ENCODE measurements at places on chromosomes 6 and 20.
A peak's percentile ranks its signal among the peaks of the same experiment; 100 is the strongest.

GRCh38 chr6:156794546-156795354, 17.6 kb downstream of the ARID1B start:
- DNase-seq, result peak; percentile 46

DNA sequence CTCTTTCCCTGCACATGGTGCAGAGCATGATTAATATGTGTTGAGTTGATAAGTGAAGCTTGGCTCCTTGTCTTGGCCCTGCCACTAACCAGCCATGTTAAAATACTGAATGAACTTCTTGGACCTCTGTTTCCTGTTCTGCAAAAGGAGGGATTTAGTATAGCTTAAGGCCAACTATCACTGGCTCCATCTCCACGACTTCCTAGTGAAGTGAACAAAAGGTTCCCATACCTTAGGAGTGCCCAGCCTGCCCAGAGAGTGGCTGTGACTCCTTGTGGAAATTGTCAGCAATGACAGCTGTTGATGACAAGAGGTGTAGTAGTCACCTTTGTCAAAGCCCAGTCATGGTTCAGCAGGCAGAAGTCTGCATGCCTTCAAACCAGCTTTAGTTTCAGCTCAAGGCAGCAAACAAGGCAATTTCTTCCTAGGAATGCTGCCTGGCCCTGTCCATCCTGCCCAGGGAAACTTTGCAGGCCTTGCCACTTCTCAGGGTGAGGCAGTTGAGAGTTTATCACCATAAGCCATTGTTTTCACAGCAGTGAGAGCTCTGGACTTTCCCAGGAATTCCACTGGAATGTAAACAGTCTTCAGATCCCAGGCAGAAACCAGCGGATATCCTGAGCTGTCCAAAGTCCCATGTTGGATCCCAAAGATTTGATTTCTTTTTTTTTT, 169.7 kb upstream of the TNFAIP3 start:
- no peak for DNase-seq

DNA sequence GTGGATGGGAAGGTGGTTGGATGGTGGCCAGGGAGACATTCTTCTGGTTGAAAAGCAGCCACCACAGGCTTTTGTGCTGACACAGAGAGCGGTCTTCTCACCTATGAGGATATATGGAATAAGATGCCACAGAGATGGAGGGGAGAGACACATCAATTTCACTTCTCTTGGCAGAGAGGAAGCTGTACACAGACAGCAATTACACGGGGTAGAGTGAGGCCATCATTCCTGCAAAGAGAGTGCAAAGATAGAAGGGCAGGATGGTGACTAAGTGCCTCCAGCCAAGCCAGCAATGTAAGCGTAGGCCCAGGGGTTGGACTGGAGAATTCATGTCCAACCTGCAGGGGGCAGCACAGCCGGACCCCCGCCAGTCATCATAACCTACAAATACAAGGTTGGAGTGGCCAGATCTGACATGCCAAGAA, 56.4 kb downstream of the NRN1 start:
- DNase-seq, result no peak

- no peak for DNase-seq
These were observed 50.7 kb downstream of the CLIC5 start for GRCh38 chr6:45965007-45965406.

DNA sequence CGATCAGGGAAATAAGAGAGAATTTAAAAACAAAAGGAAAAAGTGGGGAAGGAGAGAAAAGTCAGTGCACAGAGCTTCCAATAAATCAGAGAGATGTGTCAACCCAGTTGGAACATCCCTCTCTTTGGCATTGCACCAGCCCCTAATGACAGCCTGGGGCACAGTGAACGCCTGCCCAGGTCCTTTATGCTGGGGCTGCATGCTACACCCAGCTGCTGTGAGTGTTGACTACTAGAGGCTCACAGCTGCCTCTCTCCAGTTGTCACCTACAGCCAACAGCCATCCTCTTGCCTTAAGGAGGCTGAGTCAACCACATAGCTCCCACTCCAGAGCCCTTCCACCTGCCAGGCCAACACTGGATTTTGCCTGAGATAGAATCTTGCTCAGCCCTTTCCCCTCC, 19.0 kb downstream of the OR2H2 start:
- DNase-seq, result no peak

- no peak for DNase-seq
These were observed 97.4 kb downstream of the SASH1 start for GRCh38 chr6:148440016-148440415.

DNA sequence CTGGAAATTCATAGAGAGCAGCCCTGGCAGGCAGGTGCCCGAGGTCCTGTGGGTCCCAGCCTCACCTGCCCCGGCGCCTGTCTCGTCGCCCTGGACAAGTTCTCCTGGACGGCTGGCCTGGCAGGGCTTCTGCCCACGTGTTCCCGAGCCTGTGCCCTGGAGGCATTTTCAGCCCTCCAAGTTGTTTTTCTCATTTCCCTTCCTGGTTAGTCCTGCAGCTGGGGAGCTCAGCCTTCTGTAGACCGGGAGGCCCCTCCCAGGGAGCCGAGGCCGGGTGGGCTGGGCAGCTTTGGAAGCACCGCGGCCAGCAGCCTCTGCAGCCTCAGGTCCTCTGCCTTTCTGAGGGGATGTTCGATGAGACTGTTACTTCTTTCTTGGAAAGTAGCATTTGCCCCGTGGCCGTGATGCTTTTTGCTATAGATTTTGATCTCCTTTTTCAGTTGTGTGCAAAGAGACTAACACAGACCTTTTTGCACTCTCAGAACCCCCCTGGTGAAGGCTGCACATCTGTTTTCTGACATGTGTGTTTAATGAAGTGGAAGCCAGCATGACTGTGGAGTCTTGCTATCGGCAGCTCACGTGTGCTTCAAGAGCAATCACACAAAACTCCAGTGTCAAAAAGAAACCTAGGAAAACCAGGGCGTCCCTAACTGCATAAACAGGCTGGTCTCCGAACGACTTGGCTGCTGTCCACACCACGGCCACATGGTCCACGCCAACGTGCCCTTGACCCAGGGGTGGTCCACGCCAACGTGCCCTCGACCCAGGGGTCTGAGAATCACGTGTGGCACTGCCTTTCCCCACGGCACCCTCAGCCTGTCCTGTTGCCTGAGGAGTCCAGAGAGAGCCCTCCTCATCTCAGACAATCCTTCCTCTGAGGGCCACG, 207.5 kb downstream of the SMOC2 start:
- DNase-seq, result no peak

- DNase-seq, result no peak
These were observed 238.0 kb upstream of the MAN1A1 start for GRCh38 chr6:119587537-119587936.

DNA sequence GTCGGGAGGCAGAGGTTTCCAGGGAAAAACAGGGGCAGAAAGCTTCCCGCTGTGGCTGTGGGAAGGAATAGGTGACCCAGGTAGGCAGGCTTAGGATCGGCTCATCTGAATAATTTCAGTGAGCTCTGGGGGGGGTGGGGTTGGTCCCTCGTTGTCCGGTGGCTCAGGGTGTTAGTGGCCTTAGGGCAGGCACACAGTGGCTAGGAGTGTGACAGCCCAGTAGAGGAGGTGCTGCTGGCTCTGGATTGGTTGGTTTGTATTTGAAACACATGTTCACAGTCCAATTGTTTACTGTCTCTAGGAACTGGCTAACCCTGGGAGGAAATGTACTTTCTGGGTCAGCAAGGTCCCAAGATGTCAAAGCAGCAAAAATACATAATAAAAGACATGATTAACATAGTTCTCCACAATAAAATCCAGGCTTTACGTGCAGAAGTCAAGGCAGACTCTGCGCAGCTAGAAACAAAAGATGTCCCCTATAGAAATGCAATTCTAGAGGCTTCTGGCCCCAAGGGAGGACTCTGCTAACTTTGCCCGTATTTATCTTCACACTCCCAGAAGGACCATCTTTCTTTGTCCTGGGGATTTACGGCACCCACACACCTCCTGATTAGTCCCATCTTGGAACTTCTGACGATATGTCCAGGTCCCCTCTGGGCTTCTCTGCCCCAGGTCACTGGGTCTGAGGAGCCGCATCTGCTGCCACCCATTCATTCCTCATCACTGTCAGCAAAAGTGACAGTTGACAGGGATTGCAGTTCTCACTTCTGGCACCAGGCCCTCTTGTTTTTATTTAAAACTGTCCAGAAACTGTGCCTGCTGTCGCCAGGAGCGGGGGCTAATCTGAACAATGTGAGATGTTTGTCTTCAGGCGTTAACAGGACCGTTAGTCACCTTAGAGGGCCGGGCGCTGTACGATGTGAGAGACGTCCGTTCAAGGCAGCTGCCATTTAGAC, 18.7 kb downstream of the MOCS3 start:
- no peak for DNase-seq

GRCh38 chr20:57988828-57989227, 239.6 kb downstream of the ANKRD60 start:
- no peak for DNase-seq

DNA sequence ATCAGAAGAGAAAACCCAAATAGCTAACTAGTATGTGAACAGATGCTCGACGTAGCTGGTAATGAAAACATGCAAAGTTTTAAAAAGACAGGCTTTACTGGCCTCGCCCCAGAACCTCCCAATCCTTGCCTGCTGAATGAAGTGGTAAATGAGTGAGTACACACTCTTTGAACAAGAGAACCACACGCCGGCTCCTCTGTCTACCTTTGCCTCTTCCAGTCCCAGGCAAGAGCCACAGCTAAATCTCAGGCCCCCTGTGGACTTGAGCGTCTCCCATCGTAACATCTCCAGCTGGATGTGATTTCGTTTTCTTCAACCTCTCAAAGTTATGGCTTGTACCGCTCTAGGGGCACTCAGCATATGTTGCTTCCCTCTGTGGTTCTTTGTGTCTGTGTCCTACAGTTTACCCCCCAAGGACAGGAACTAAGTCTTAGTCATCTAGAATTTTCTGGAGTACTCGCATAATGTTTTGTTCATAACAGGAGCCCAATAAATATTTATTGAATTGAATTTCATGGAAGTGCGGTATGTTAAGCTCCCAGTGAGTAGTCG, 153.2 kb upstream of the TAB2 start:
- no peak for DNase-seq

- DNase-seq, result peak; percentile 60
These were observed 7.5 kb upstream of the GGTLC1 start for GRCh38 chr20:23995905-23996666.

GRCh38 chr6:83065511-83066192, at the start of gene UBE3D:
UBE3D (minus strand) TSS chr6:83065841; CDS start chr6:83065718, 123 bp downstream.
- peak; percentile 94 for DNase-seq

DNA sequence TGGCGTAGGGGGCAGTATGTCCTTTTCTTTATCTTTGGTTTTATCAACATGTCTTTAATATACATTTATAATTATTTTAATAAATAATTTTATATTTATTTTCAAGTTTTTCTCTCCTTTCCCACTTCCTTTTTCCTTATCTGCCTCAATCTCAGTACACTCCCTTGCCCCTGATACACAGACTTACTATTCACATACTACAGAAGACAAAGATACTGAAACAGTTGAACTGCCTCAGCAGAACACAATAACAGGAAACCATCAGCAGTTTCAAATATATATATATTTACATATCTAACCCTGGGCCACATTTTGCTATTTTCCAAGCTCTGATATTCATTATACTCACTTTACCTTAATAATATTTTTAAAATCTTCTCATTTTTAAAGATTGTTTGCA, 19.8 kb downstream of the IBTK start:
- no peak for DNase-seq

GRCh38 chr20:53187392-53188068, 215.4 kb downstream of the TSHZ2 start:
- DNase-seq, result no peak
